ENCODE measurements at places on chromosomes 5 and 9. TPM values are rescaled to one million over a fixed set of nuclear protein-coding genes. Genes with fewer than 3 reads are reported as not detected.

RRAGA gene
- total RNA-seq: 129 TPM

GFI1B gene
- 0.10 TPM for total RNA-seq

FREM1 gene
- not detected for total RNA-seq

NEUROG1 gene
- total RNA-seq: not detected

EIF4E1B gene
- total RNA-seq: not detected

SPINK7 gene
- total RNA-seq: not detected

TLX3 gene
- total RNA-seq: not detected

ADCY2 gene
- total RNA-seq: not detected

MSMP gene
- total RNA-seq: not detected

C1QTNF2 gene
- total RNA-seq: 0.10 TPM

CYLC2 gene
- not detected for total RNA-seq

FAM193B gene
- total RNA-seq: 25.8 TPM

CTNNAL1 gene
- 53.3 TPM for total RNA-seq

PCA3 gene
- not detected for total RNA-seq

C5orf58 gene
- total RNA-seq: not detected

PLPP7 gene
- not detected for total RNA-seq

KIAA1958 gene
- 2.6 TPM for total RNA-seq

SLC28A3 gene
- total RNA-seq: not detected

MSX2 gene
- 4.6 TPM for total RNA-seq

SEMA6A gene
- total RNA-seq: 0.10 TPM

PMPCA gene
- total RNA-seq: 81.1 TPM

ANKDD1B gene
- not detected for total RNA-seq

LHX6 gene
- 2.4 TPM for total RNA-seq

TMOD1 gene
- 1.8 TPM for total RNA-seq

TAS2R1 gene
- total RNA-seq: not detected

EDIL3 gene
- 0.14 TPM for total RNA-seq

PCDH12 gene
- 0.06 TPM for total RNA-seq

SOX30 gene
- total RNA-seq: not detected

STKLD1 gene
- 1.2 TPM for total RNA-seq

SPATA31D4 gene
- not detected for total RNA-seq

RNF180 gene
- 0.36 TPM for total RNA-seq

GABRB2 gene
- not detected for total RNA-seq

ADAMTS19 gene
- total RNA-seq: not detected

PDE6A gene
- 0.24 TPM for total RNA-seq

RACK1 gene
- 3,240 TPM for total RNA-seq

LCN10 gene
- total RNA-seq: not detected

ZDHHC11B gene
- total RNA-seq: 1.1 TPM

VCAN gene
- total RNA-seq: 8.9 TPM

RANBP17 gene
- 2.4 TPM for total RNA-seq

DMGDH gene
- total RNA-seq: not detected

DAB2IP gene
- 12.6 TPM for total RNA-seq

ECM2 gene
- 0.17 TPM for total RNA-seq

GABRA6 gene
- not detected for total RNA-seq

NR4A3 gene
- 1.7 TPM for total RNA-seq

PCDHGB3 gene
- 0.21 TPM for total RNA-seq

Measured in A549 treated with Hydrocortisone at 1 μM for 4 hours (cell line).